Left colon (tissue), 2 donors: ENCODE measurements at places on chromosomes 4 and X. TPM values are rescaled to one million over a fixed set of nuclear protein-coding genes. Genes with fewer than 3 reads are reported as not detected.
A peak's percentile ranks its signal among the peaks of the same experiment; 100 is the strongest.

Gene SLC9B1
- total RNA-seq: 0.39 TPM

- no peak for DNase-seq
Observed at GRCh38 chr4:41865306-41865980, 69.8 kb upstream of the TMEM33 start.

Gene RXFP1
- total RNA-seq: 0.18 TPM

Gene TMSB15C
- total RNA-seq: 1.1 TPM

DNA sequence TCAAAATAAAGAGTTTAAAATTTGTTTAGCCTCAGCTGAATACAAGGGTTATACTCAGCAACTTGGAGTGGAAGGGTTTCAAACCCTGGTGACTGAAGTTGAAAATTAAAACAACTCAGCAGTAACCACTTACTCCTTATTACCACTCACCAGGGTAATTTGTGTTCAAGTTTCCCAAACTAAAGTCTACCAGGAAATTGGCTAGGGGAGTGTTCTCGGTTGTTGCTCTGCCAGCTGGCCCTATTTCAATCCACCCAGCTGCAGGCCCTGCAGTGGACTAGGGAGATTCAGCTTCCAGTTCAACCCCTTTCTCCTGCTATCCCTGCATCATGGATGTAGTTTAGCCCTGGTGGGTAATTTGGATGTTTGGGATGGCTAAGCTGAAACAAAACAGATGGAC, 37.8 kb upstream of the EXOC1L start:
- DNase-seq: peak; percentile 49

Gene PDLIM3
- total RNA-seq: 30.8 TPM

- peak; percentile 25 for DNase-seq
Observed at GRCh38 chrX:71301195-71301924, at the start of gene ITGB1BP2. Gene ITGB1BP2 (plus strand): TSS chrX:71301750. CDS start chrX:71301807, 57 bp downstream.

DNA sequence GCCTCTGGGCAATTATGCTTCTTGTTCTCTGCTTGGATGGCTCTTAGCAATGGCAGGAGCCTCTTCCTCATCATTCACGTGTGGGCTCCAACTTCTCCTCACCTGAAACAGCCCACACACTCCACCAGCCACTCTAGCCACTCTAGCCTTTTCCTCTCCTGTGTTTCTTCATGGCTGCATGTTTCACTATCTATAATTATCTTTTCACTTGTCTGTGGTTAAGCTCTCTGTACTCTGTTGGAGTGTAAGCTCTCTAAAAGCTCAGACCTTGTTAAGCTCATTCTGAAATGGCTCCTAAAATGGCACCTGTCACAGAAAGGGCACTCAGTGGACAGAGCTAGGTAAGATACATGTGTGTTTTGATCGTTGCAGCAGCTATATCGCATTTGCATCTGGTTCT, 80.0 kb downstream of the SH3KBP1 start:
- no peak for DNase-seq

GRCh38 chr4:159018062-159018629, 84.7 kb upstream of the RAPGEF2 start:
- DNase-seq: no peak
